ENCODE measurements at places on chromosomes 12 and 14.

DNA sequence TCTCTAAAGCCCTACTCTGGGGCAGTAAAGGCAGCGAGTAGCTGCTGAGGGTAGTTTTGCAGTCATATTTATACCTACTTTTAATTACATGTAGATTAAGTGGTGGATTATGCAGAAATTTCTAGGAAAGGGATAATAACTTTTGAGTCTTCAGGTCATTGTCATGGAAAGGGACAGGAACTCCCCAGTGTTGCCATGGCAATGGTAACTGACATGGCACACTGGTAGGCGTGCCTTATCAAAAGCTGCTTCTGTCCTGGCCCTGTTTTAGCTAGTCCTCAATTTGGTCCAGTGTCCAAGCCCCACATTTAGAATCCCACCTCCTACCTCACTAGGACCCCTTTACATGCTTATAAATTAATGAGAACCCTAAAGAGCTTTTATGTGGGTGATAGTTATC, 303.1 kb downstream of the VRK1 start:
- DNase-seq: no peak

DNA sequence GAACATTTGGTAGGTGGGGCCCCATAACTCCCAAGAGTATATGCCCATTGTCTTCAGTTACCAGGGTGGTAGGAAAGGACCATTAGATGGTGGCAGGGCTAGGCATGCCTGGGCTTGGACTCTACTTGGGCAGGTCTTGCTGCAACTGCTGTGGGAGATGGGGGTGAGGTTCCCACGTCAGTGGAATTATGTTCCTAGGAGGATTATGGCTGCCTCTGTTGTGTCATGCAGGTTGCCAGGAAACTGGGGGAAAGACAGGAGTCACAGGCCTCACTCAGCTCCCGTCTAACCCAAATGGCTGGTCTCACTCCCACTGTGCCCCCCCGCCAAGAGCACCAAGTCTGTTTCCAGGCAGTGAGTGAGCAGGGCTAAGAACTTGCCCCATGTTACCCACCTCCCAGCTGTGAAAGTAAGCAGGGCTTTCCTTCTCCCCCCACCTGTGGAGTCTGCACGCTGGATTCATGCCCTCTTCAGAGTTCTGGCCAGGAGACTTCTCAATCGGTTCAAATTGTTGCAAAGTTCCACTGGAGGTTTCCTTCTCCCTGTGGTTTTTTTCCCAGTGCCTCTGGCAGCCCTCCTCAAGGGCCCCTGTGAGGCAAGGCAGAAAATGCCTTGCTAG, 337.5 kb downstream of the CCDC91 start:
- no peak for DNase-seq

DNA sequence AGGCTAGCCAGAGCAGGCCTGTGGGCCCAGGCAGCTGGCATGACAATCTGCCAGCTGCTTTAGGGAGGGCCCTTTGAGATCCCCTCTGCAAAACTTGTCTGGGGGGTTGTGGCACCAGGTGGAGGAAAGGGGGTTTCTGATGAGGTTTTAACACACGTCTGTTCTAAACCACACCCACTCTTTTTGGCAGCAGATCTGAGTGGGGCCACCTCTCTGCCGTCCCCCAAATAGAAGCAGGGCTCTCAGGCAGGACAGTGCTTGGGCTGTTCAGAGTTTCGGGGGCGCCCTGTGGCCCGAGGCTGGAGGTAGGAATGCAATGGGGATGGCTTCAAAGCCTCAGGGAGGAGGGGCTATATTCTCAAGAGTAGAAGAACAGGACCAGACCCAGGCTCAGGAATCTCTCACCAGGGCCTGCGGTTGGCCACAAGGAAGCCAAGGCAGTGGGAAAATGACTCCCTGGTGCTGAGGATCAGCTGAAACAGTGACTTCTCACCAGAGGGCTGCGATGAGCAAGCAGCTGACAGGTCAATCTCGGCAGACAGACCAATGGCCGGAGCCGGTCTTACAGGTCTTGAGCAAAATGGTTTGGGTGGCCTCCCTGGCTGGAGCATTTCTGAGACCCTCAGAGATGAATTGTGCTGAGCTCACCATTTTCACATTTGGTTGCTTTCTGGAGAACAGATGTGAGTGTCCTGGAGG, 1.5 kb upstream of the KRT5 start:
- no peak for DNase-seq

DNA sequence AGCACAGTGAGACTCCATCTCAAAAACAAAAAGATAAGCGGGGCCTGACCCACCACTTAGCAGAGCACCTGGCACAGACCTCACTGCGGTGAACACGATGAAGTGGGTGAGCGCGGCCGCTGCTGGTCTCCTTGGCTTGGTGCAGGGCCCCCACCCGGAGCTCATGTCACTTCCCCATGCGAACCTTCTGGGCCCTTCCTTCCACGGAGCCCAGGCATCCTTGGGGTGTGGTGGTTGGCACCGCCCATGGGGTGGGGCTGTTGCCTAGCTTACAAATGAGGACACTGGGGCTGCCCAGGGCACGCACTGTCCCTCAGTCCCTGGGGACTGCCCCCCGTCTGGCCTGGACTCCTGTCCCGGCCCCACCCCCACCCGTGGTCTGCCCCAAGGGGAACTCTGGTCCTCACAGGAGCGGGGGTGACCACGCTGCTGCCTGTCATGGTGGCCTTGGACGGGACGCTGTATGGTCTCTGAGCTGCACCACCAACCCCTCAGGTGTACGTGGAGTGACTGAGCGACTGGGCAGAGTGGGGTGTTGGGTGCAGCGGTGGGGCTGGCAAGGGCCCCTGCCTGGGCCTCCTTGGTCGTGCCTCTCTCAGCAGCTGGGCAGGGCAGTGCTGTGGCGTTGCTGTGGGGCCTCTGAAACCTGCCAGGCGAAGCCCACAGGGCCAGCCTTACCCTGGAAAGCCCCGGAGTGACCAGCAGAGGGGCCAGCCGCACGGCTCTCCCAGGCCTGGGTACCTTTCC, 15.3 kb downstream of the FBRSL1 start:
- no peak for DNase-seq

GRCh38 chr12:98868076-98868475, 223.0 kb downstream of the APAF1 start:
- no peak for DNase-seq

DNA sequence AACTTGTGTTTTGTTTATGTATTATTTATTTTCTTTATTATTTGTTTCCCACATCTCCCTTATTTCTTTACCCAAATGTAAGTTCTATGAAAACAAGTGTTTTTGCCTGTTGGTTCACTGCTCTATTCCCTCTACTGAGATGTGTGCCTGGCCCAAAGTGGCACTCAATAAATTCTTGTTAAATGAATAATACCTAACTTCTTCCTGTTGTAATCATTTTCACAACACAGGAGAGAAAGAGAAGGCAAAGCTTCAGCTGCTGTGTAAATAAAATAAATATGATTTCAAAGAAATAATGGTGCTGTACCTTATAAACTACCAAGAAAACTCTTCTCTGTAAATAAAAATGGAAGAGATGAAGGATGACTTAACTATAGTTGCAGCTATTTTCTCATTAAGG, 116.2 kb downstream of the TRHDE start:
- DNase-seq: no peak

- DNase-seq: no peak
These were observed 16.9 kb upstream of the FICD start for GRCh38 chr12:108498136-108498535.

DNA sequence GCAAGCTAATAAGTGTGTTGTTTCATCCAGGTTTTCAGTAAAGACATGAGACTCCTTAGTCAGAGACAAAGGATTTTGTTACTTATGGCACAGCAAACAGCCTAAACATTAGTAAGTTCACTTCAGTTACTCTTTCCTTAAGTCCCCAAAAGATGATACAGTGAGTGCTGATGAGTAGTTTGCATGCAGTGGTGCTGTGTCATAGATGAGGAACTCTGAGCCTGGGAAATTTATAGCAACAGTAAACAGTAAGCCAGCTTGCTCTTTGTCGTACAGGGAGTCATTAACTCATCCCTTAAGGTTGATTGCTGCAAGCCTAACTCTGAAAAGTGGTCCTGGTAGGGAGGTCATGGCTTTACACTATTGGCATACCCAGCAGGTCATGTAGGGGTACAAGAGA, 208.6 kb upstream of the OR4E1 start:
- no peak for DNase-seq

DNA sequence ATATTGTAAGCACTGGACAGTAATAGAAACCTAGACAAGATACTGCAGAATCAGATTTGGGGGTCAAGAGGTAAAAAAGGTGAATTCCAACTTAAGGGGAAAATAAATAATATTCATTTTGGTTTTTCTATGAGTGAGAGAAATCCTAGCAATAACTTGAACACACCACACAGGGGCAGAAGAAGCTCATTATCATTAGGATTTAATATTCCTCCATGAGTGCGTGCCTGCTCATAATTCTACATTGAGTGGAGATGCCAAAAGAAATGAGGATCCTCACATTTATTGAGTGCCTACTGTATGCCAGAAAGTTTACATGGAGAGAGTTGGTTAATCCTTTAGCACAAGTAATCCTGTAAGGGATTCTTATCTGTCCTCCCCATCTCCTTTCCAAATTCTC, 40.5 kb upstream of the C14orf132 start:
- peak; percentile 33 for DNase-seq

DNA sequence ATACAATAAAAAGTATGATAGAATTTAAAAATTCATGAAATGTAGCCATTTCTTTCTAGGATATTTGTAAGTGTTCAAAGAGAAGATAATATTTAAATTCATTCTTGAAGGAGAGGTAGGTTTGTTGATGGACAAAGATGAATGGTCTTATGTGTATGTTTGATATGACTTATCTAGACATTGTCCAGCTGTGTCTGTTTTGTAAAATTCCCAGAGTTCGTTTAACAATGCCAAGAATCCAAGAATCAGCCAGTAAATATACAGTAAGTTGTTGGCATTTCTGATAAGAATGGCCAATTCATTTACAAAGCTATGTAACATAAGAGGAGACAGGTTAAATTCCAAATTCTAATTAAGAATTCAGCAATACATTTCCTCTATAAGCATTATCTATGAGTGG, 150.9 kb downstream of the ADAMTS20 start:
- DNase-seq: no peak

- no peak for DNase-seq
These were observed 864.6 kb upstream of the SEL1L start for GRCh38 chr14:82398256-82398655.

DNA sequence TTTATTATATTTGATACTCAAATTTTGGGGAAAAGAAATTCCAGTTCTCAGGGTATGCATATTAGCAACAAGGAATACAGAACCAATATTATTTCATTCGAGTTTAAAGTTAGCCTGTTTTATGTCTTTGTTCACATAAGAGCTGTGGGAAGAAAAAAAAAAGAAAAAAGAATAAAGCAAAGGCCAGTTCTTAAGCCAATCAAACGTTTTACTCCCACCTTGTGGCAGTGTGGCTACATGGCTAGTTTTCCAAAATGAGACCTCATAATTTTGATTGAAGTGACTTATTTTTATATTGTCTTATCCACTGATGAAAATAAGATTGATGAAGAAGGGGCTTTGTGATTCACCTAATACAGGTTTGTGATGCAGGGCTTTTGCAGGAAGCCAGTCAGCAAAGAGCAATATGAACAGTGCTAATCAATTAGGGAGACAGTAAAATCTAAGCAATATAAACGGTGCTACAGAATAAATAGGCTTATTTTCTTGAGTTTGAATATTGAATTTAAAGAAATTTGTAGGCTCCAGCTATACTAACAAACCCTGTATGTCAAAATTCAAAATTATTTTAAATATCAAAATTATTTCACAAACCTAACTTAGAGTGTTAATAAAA, 624.1 kb upstream of the FOXG1 start:
- DNase-seq: peak; percentile 63

- no peak for DNase-seq
These were observed 49.4 kb downstream of the CCNK start for GRCh38 chr14:99530407-99531155.

- no peak for DNase-seq
These were observed 71.7 kb downstream of the SLC2A13 start for GRCh38 chr12:40034156-40034555.

DNA sequence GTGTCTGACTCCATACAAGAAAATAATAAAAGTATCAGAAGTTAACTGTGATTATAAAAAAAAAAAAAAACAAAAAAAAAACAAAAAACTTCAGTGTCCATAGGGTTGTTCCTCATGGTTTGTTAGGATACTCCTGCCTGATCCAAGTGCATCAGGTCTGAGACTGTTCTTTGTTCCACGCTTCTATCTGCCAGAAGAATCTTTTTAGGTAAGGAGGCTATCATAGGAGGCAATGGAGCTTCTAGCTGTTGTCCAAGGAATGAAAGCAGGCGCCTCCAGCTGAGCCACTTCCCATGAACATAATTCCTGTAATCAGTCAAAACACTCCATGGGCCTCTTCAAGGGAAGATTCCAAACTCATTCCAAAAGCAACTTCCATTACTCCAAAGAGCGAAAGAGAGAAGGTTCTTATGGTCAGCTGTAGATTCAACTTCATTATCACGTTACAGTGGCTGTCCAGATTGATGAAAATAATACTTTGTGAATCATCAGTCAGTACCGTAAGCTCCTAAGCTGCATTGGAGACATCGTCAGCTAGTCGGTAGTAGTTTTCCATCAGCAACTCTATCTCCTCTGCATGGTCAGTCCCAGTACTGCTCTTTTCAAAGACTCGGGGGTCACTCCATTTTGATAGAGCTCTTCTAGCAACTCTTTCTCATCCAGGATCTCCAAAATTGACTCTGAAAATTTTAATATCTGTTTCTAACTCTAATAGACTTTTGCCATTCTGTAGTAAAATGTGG, 9.7 kb downstream of the TBC1D15 start:
- no peak for DNase-seq

All from NCI-H345 (cell line).